Nucleus accumbens (tissue), 56 donors: ENCODE measurements at places on chromosomes 4 and X.

DNA sequence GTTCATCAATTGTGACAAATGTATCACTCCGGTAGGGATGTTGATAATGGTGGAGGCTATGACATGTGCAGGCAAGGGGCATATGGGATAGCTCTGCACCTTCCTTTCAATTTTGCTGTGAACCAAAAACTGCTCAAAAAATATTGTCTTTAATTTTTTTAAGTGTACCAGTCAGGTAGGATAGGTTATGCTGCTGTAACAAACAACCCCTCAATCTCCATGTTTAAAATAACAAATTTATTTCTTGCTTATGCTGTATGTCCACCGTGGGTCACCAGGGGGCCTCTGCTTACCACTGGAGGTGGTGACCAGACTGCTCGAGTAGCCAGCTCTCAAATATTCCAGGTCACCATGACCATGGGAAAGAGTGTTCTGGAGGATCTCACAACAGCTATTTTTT lies 23.4 kb upstream of the MSX1 start:
- no peak for DNase-seq

DNA sequence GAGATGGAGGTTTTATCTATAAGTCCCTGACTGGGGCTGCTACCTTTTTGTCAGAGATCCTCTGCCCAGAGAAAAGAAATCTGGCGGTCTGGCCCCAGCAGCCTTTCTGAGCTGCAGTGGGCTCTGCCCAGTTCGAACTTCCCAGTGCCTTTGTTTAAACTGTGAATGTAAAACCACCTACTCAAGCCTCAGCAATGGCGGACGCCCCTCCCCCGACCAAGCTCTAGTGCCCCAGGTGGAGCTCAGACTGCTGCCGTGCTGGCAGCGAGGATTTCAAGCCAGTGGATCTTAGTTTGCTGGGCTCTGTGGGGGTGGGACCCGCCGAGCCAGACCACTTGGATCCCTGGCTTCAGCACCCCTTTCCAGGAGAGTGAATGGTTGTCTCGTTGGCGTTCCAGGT lies 121.8 kb downstream of the TSPAN5 start:
- no peak for DNase-seq

DNA sequence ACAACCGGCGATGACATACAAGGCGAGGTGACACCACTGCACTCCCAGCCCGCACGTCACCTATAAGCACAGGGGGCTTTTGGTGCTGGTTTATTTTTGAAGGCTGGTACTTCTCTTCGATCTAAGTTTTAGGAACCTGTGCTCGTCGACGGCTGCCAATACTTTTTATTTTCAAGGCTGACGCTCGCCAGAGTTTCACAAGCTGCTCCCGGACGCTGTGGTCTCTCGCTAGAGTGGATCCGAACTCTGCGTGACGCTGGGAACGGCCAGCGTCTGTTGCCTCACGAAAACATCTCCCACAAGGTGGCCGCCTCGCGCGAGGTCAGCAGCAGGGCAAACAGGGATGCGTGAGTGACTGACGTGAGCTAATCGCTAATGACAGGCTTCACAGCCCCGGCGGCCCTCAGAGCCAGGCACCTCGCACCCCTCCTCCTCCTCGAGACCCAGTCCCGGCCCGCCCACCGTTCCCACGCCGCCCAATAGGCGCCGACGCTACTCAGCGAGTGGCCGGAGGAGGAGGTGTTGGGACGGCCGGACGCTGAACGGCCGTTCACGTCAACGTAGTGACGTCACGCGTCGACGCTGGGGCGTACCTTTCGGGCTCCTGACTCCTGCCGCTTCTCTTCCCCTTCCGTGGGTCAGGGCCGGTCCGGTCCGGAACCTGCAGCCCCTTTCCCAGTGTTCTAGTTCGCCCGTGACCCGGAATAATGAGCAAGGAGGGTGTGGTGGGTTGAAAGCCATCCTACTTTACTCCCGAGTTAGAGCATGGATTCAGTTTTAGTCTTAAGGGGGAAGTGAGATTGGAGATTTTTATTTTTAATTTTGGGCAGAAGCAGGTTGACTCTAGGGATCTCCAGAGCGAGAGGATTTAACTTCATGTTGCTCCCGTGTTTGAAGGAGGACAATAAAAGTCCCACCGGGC lies at the start of gene CLCN3:
TSS of gene CLCN3 (plus strand) at position 621 of the 922 bp plus-strand sequence. CDS start 15,351 bp downstream, outside the sequence.
- peak; percentile 98 for DNase-seq

- DNase-seq = no peak
These were observed 121.2 kb upstream of the STX18 start for GRCh38 chr4:4663028-4663427.

- DNase-seq = no peak
These were observed 197.9 kb upstream of the SPRY1 start for GRCh38 chr4:123198706-123199105.

DNA sequence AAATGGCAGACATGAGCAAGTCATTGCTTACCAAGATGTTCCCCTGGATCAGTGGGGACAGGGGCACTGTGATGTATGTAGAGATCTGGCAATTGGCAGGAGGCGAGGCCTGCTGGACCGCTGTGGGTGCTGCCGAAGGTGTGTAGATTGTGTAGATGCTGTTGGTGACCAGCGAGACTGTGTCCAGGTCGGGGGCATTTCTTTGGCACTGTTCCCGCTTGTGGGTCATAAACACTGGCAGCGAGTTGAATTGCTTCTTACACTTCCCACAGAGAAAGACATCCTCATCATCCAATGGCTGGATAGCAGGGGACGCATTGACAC lies 52.7 kb downstream of the CFAP299 start:
- DNase-seq = no peak

GRCh38 chrX:115259238-115259875 lies 25.5 kb upstream of the LRCH2 start:
- DNase-seq = no peak

GRCh38 chr4:57147335-57148060 lies 37.3 kb upstream of the IGFBP7 start:
- DNase-seq = no peak

GRCh38 chrX:42089031-42089430 lies 165.7 kb upstream of the CASK start:
- no peak for DNase-seq

DNA sequence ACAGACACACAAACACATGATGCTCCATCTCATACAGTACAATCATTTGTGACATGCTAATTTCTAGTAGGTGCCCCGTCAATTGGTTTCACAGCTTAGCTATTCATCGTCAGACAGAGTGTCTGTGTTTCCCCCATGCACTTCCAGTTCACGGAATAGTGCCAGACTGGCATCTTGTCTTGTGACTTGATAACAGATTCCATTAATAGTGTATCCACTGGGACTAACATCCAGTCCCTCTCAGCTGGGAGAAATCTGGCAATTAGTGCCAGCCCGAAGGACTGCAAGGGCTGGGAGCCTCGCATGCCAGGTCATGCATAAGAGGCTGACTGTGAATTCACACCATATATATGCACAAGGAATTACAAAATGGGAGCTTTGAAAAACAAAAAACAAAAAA lies 20.2 kb upstream of the GATB start:
- DNase-seq = no peak

DNA sequence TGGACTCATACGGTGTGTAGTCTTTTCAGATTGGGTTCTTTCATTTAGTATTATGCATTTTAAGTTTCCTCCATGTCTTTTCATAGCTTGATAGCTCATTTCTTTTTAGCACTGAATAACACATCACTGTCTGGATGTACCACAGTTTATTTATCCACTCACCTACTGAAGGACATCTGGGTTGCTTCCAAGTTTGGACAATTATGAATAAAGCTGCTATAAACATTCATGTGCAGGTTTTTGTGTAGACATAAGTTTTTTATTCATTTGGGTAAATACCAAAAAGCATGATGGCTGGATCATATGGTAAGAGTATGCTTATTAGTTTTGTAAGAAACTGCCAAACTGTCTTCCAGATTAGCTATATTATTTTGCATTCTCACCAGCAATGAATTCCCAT lies 29.0 kb downstream of the CNOT6L start:
- no peak for DNase-seq

DNA sequence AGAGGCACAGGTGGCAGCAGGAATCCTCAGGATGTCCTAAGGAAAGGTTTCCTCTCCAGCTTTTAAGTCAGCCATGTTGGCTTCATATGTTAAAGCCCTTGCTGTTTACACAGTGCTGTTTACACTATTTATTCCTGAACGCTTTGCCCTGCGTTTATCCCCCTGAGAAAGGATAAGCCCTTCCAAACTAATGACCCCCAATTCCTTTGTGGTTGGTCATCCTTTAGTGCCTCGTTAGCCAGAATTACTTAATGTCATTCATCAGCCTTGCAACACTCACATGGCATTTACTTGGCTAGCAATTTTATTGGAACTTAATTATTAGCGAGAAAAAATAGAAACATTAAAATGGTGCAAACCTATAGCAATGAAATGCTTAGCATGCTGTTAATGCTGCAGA lies 23.8 kb downstream of the VCX2 start:
- no peak for DNase-seq

DNA sequence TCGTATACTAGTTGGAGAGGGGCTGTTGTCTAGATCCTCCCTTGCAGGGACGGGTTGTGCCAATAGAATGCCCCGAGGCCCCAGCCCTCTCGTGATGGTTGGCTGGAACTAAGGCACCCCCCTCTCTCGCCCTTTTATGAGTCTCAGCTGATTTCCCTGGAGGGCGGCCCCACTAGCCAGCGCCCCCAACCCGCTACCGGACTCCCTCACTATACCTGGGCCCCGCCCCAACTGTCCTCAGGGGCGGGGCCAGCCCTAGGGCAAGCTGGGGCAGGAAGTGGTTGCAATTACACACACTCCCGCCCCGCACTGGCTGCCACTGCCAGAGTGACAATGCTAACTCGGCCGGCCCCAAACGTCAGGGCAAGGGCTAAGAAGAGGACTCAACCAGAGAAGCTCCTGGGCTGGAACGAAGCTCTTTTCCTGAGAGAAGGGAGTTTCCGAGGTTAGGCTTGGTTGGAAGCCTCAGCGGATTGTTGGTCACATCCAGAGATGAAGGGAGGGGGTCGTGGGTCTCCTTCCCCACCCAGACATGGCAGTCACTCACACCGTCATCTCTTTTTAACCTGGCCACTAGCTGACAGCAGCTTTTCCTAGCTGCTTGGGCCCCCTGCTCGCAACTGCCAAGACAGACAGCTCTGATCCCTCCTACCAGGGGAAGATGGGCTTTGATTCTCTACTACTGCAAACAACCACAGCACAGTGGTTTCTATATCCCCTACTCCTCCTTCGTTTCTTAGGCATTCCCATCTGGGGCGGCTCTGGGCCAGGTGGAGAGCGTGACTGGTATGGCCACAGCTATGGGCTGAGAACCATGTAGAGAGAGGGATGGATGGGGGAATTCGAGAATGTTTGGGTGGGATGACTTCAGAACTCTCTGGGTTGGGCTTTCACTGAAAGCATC lies 21.0 kb upstream of the BCORL1 start:
- DNase-seq = no peak

DNA sequence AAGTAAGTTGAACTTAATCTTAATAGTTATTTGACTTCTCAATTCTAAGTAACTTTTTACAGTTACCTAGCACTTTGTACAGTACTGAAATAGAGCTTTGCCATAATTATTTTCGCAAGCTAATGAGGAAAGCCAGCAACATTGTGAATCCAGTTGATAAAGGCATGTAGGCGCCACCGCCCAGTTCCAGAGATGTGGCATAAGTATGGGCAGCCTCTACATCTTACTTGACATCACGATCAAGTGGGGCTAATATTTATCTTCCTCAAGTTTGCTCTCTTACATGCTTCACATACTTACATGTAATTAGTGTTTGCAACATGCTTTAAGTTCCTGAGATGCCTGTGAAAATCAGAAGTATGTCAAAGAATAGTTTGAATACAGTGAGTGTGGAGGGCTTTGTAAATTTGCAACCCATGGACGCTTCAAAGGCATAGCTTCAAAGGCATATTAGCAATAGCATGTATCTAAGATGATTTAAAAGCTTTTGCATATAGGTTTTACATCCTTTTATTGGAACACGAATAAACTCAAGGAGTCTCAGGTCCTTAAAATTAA lies 34.9 kb upstream of the VCX3B start:
- no peak for DNase-seq

- no peak for DNase-seq
These were observed 2.2 kb downstream of the FBXO8 start for GRCh38 chr4:174281182-174281737.

- no peak for DNase-seq
These were observed 25.3 kb upstream of the PLCXD1 start for GRCh38 chrX:255923-256331.

DNA sequence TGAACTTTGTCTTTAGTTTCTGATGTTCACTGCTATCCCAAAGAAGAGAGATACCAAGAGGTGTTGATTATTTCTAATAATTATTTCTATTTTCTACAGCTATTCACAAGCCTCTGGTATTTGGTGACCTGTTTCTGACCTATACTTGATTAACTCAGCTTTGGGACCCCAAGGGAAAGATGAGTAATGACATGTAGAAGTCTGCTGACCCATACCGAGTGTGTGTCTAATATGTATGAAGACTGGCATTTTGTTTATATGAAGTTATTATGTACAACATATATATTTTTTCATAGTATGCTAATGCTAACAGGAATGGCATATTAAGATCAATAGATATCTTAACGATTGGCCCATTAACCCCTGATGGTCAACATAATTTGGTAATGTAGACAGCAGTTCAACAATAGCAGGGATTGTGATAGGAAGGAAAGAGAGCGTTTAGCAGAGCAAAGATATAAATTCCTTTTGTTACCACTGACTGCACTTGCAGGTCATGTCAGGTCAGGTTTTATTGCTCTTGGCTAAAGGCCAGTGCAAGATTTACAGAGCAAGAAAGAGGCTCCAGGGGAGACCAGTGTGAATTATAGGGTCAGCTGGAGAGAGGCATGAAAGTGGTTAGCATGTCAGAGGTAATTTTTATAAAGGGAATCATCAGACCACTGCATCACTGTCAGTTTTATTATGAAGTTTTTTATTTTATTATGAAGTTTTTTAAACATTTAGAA lies 94.7 kb upstream of the DIPK2B start:
- DNase-seq = no peak

DNA sequence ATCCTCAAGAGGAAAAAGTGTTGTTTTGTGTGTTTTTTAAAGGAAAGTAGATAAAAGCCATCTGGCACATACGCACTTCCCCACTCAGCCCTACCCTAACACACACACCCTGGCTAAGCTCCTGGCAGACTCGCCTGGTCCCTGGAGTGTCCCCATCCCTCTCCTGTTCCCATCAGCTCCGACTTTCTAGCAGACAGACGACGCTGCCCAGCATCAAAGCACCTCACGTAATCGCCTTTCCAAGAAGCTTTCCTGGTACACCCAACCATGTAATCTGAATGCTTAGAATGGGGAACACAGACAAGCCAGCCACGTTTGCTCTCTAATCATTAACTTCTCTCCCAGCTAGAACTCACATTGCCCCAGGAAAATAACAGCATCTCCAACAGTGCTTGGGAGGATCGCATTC lies 116.2 kb downstream of the AFAP1 start:
- no peak for DNase-seq

- no peak for DNase-seq
These were observed 150.2 kb upstream of the HAND2 start for GRCh38 chr4:173680278-173680677.

DNA sequence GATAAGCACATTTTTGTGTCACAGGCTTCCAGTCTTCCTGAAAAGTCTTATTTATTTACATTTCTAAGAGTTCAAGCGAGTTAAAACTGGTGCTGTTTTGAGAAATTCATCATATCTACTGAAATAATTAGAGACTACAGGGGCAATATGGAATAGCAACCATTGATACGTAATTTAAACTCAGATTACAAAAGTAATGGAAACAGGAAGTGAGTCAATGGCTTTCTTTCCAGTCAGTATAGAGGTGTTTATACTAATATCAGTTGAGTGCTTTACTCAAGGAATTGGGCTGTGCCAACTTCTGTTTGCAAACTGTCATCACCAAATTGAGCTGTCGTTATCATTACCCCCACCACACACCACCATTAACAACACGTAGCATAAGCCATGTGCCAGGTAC lies 222.7 kb downstream of the COL25A1 start:
- DNase-seq = no peak

- no peak for DNase-seq
These were observed 18.6 kb downstream of the CEP135 start for GRCh38 chr4:55967376-55967775.
